ENCODE measurements at places on chromosomes 12 and 14. TPM values are rescaled to one million over a fixed set of nuclear protein-coding genes. Genes with fewer than 3 reads are reported as not detected.
A peak's percentile ranks its signal among the peaks of the same experiment; 100 is the strongest.

DNA sequence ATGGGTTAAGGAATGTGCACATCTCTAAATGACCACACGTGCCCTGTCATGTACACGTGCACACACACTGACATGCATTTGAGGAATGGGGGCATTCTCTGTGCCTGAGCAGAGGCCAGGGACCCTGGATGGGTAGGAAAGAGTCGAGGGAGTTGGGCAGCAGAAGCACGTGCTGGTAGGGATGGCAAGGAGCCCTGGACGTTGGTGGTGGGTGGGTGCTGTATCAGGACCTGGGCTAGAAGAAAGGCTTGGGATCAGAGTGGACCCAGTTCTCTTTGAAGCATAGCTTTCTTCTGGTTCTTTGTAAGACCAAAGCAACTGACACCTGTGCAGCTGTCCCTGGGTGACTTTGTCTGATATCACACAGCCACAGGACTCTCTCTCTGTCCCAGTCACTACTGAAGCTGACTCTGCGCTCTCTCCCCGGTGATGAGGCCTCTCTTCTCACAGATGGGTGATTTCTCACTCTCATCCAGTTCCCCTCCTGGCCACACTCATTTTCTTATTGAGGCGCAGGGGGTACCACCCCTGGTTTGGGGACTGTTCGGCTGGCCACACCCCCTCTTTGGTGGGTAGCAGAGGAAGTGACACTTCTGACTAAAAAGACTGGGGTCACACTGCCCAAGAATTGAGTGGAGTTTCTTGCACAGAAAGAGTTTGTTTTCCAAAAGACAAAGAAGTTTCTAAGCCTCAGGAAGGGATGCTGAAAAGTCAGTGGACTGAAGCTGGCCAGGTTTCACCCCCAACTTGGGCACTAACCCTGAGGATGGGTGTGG lies 171.7 kb upstream of the RTL1 start:
- no peak for DNase-seq

GRCh38 chr12:124094733-124095132 lies 121.7 kb downstream of the ZNF664 start:
- no peak for DNase-seq

The C12orf50 gene
- not detected for total RNA-seq

- no peak for DNase-seq
Observed at GRCh38 chr14:64951724-64952123, 9.2 kb upstream of the GPX2 start.

- peak; percentile 61 for DNase-seq
Observed at GRCh38 chr14:67618617-67619063, 1.1 kb upstream of the ARG2 start.

The CCDC196 gene
- not detected for total RNA-seq

DNA sequence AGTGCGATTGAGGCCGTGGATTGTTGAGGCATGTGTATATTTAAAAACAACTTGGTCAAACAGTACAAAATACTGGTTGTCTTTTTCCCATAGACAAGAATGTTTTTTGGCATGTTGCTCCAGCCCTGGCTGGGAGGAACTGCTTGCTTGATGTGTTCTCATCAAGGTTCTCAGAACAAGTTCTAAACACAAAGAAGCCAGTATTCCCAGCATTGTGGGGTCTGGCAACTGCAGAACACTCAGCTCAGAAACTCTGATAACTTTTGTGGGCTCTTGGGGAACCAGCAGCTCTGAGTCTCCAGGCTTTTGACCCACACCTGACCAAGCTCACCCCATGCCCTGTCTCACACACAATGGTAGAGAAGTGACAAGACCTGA lies 27.1 kb upstream of the DICER1 start:
- no peak for DNase-seq

DNA sequence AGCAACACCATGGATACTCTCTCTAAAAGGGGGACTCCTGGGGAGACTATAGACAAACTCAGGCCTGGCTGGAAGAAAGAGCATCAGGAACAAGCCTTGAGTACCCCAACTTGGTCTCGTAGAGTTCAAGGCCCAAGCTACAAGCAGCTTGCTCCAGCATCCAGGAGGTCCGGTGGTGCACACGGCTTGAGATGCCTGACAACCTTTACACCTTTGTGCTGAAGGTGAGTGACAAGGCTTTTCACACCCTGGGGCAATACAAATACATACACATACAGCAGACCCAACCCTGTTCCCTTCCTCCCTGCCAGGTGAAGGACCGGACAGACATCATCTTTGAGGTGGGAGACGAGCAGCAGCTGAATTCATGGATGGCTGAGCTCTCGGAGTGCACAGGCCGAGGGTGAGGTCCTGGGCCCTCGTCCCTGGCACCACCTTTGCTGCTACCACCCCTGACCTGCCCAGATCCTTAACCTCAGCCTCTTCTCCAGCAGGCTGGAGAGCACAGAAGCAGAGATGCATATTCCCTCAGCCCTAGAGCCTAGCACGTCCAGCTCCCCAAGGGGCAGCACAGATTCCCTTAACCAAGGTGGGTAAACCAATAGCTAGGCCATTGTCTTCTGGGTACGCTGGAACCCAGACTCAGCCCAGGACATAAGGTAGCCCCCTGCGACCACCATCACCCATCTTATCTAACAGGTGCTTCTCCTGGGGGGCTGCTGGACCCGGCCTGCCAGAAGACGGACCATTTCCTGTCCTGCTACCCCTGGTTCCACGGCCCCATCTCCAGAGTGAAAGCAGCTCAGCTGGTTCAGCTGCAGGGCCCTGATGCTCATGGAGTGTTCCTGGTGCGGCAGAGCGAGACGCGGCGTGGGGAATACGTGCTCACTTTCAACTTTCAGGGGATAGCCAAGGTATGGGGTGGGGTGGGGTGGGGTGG lies 41.2 kb downstream of the SH2B3 start:
- DNase-seq, result no peak

DNA sequence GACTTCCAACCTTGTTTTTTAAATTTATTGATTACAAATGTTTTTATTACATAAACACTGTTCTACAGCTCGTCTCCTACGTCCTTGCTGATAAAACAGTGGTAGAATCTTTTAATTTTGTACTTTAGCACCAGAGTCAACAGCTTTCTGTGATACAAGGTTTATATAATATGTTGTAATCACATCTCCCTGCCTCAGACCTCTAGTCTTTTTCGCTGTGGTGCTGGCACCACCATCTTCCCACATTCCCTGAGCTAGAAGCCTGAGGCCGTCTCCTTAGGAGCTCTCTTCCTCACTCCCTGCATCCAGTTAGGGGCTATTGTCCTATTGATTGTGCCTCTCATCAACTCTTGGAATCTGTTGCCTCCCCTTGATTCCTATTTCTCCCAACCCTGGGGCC lies 17.1 kb downstream of the MTHFD1 start:
- DNase-seq, result no peak

DNA sequence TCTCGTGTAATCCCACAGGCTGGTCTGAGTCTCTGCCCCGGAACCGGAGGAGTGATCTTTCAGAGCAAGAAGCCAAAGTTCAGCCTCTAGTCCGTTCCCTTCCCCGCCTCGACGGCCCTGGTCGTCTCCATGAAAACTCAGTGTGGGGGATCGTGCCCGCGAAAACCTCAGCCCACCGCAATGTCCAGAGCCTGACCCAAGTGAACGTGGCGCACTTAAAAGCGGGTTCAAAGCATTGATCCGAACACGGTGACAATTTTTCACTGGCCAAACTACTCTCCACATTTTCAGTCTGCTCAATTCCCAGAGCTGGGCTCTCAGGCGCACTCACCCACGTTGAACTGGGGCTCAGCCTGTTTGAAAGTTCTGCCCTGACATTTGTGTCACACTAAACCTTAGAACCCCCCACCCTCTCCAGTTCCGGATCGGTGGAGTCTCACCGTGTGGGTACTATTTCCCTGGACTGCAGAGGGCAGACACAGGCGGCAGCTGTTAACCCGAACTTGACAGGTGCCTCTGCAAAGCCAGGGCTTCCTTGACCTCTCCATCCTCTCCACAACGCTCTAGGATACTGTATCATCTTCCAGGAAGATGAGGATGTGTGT lies 886 bp upstream of the PRICKLE1 start:
- DNase-seq, result no peak

The RFLNA gene
- not detected for total RNA-seq

The ADCY4 gene
- not detected for total RNA-seq

DNA sequence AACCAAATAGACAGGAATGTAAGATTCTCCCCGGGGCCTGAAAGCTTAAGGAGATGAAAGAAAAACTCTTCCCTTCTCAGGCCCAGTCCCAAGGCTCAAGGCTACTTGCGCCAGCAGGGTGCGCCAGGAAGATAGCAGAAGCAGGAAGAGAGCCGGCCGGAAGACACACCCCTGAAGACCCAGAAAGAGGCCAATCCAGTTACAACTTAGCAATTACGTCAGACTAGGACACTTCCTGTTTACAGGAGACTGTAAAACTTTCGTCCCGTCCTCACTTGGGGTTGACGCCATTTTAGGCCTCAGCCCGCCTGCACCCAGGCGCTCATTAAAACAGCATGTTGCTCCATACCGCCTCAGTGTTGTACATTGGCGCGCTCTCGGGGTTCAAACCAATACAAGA lies 9.4 kb downstream of the COX16 start:
- no peak for DNase-seq

The SLC17A8 gene
- total RNA-seq, result not detected

The NGDN gene
- total RNA-seq, result 69.9 TPM

DNA sequence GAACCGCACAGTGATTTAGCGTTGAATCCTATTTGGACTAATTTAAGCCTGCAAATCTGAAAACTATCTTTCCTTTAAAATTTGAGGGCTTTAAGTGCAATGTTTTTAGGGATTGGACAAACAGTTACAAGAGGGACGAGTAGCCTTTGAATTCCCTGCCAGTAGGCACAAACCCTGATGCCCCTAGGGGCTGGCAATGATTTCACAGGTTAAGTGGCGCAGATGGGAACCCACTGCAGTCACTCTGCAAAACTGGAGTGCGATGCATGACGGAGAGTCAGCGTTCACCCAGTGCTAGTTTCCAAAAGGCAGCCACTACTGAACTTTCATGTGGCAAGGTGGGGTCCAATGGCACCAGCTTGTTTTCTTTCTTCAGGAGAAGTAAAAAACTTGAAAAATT lies 99.4 kb upstream of the FRMD6 start:
- DNase-seq, result no peak

The FOXG1 gene
- total RNA-seq, result not detected

- no peak for DNase-seq
Observed at GRCh38 chr12:124778411-124778810, 85.3 kb downstream of the SCARB1 start.

Data from Caki2 (cell line).